HAP-1 (cell line): ENCODE measurements at places on chromosomes 3 and 15.

DNA sequence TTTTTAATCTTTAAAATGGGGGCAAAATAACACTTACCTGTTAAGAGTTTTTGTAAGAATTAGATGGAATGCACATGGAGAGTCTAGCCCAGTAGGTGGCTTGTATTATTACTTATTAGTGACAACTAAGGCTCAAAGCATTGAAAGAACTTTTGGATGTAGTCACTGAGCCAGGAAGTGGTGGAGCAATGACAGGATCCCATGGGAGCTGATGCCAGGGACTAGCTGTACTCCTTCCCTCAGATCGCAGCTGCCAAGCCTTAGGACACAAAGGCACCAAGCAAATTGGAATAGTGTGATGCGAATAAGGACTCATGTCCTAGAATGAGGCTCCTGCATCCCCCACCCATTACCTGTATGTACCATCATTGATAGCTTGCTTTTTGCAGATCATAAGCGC is 370.4 kb upstream of the RGMA start:
- DNase-seq: no peak

- no peak for DNase-seq
Observed at GRCh38 chr3:181076558-181076957, 87.0 kb upstream of the DNAJC19 start.

GRCh38 chr3:33132019-33132360 is 18.2 kb downstream of the CRTAP start:
- no peak for DNase-seq

DNA sequence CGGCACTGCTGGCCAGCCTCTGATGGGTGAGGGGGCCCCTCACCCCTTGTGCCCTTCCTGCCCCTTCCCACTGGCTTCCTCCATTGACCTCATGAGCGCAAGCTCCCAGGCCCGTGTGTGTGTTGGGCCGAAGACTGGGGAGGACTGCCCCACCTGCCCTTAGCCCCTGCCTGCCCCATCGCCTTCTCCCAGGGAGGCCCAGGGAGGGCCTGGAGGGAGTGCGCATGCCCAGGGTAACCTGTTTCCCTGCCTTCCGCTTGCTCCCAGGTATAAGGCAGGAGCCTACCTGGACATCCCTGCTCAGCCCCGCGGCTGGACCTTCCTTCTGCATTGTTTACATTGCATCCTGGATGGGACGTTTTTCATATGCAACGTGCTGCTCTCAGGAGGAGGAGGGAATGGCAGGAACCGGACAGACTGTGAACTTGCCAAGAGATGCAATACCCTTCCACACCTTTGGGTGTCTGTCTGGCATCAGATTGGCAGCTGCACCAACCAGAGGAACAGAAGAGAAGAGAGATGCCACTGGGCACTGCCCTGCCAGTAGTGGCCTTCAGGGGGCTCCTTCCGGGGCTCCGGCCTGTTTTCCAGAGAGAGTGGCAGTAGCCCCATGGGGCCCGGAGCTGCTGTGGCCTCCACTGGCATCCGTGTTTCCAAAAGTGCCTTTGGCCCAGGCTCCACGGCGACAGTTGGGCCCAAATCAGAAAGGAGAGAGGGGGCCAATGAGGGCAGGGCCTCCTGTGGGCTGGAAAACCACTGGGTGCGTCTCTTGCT is 8.8 kb downstream of the DLL4 start:
- no peak for DNase-seq

GRCh38 chr3:189845069-189845468 is 213.9 kb downstream of the TP63 start:
- no peak for DNase-seq

GRCh38 chr15:50098545-50098944 is 20.5 kb downstream of the ATP8B4 start:
- DNase-seq: no peak

DNA sequence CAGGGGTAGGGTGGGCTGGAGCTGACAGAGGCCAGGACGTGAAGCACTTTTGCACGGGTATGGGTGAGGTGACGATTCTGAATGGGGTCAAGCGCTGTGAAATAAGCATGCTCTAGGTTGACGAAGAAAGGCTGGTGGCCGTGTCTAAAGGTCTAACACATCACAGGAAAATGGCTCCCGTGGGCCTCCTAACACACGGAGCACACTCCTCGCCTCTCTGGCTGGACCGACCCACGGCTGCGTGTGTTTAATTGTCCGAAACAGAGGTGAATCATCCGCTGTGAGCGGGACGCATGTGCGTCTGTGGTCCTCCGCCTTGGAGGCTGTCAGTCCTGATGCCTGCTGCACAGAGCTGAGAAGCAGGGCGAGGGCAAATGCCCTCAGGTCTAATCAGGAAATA is 130.6 kb downstream of the NSMCE3 start:
- DNase-seq: peak; percentile 1

DNA sequence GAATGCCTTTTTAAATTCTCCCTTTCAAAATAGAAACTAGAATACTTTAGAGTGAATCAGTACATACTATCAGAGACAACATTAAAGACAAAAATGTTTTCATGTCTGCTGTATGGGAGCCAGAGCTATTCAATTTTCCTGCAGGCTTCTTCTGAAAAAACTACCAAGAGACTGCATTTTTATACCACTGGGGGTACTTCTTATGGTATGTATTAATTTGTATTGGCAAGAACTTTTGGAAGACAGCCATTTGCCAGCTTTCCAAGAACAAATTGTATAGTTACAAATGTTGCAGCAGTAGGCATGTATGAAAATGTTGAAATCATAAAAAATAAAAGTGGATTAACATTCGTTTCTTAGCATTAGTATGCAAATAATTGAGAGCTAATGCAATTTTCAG is 1010.0 kb upstream of the CADM2 start:
- no peak for DNase-seq

GRCh38 chr3:120566243-120566975 is 29.7 kb upstream of the NDUFB4 start:
- DNase-seq: no peak

DNA sequence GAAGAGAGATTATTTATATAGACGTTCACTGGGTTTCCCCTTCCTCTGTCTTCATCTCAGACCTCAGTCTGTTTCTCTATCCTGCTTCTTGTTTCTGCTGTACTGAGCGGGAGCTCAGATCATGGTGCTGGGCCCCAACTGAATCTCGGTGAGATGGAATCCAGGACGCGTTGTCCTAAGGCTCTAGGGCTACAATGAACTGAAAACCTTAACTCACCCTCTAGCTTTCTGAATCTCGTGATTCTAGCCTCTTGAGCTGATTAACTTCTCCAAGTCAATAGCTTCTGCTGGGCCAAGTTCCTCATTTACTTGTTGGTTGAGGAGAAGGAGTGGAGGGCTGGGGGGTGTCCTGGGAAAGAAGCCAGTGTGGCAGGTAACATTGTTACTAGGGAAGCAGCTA is 32.7 kb upstream of the MAP3K13 start:
- DNase-seq: no peak

DNA sequence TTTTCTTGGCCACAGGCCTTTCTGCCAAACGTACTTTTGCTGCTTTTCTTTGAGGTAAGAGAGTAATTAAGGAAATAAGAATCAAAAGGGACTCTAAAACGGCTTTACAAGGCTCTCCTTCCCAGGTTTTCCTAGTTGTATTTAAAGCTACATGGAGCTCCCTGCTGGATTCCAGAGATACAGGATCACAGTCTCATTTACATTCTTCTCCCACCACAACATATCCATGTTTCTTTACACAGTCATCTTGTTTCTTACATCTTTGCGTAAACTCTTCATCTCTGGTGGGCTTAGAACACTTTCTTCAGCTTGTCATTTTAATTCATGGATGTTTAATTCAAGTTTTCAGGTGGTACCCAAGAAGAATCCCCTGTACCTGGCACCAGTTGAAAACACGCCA is 117.6 kb upstream of the BFSP2 start:
- no peak for DNase-seq

DNA sequence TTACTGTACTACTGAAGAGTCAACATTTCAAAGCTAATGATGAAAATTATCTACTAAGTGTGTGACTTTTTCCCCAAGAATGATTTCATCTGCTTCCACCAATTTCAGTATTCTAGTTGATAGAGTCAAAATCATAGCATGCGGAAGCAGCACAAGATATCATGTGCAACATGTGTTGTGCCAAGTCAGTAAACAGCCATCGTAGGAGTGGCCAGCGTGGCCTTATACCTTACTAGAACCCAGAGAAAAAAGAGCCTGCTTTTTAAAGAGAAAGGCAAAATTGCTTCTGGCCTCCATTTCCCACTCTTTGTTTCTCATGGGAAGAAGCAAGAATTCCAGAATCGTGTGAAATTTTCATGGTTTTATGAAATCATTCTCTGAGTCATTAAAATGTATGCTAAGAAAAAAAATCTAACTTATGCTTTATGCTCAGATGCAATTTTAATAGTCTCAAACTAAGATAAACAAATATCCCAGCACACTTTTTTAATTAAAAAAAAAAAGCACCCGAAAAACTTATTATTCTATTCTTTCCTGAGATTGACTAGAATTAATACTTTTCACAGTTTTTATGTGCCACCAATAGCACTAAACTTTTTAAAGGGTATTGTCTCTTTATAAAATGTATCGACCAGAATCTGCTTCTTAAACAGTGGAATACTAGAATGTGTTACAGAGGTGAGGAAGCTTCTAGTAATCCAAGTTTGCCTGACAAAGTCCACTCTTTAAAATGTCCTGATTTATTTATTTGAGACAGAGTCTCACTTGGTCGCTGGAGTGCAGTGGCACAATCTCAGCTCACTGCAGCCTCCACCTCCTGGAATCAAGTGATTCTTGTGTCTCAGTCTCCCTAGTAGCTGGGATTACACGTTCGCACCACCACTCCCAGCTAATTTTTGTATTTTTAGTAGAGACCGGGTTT is 87.3 kb downstream of the MBNL1 start:
- DNase-seq: no peak

- no peak for DNase-seq
Observed at GRCh38 chr15:81296186-81296585, 27.8 kb downstream of the STARD5 start.

GRCh38 chr15:47669221-47669620 is 48.1 kb upstream of the SEMA6D start:
- no peak for DNase-seq

- no peak for DNase-seq
Observed at GRCh38 chr3:197219619-197220018, 78.8 kb downstream of the DLG1 start.

DNA sequence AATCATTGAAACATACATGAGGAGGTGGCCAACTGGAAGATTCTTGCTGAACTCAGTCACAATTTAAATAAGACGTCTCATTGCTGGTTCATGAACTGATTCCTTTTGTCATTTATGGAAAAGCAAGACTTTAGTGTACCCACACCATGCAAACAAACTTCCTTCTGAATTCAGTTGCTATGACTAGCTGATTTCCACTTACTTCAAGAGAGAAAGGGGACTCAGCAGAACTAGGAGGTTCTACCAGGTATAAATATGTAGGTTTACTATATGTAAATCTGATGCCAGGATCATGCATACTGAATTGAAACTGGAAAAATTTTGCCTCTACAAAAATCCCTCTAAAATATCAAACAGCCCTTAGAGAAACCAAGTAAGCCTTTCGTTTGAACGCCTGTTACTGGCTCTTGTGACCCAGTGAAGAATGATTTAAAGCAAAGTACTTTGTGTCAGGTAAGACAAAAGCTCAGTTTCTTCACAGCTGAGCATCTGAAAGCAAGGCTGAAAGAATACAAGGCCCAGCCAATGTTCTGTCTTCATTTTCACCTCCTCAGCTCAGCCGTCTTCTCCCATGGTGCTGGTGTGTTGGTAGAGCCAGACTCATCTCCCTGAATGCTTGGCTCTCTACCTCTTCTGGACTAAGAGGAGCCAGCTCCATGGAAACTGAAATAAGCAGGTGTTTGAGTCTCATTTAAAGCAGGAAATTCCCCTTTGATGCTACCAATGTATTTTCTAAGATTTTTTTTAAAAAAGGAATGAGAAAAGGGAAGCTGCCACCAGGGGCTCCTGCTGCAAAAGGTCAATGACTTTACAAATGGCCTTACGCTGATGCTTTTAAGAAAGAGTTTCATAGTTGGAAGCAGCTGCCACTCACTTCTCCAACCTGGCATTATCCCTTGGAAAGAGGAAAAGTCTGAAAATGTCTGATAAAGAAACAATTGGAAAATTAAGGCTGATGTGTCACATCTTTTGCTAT is 301.6 kb downstream of the EFHB start:
- no peak for DNase-seq

DNA sequence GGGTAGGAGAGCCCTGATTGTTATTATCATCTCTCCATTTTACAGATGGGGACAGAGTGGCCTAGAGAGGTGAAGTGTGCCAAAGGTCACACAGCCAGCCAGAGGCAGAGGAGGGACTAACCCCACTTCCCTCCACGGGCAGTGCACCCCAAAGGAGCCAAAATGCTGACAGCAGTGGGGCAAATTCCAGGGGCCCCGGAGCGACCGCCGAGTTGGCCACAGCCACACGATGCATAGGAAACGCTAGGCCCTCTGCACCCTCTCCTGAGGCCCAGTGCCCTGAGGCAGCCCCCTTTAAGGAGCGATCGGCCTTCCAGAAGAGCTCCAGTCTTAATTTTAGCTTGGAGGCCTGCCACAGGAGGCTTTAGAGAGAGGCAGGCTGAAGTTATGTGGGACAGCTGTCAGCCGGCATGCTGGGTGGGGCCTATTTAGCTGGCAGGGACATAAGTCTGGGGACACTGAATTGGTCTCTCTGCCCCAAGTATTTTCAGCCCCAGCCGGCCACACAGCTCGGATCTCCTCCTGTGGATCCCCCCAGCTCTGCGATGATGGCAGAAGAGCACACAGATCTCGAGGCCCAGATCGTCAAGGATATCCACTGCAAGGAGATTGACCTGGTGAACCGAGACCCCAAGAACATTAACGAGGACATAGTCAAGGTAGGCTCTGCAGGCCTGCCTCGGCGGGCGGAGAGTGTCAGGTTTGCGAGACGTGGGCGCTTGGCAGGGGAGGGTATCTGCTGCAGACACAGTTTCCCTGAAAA is at the start of gene CAV3:
Gene CAV3, plus strand, starts transcription at position 471 of the 763 bp plus-strand sequence. Its CDS starts 75 bp downstream, at position 546.
- DNase-seq: no peak

GRCh38 chr3:61451841-61452240 is 109.5 kb upstream of the PTPRG start:
- no peak for DNase-seq

DNA sequence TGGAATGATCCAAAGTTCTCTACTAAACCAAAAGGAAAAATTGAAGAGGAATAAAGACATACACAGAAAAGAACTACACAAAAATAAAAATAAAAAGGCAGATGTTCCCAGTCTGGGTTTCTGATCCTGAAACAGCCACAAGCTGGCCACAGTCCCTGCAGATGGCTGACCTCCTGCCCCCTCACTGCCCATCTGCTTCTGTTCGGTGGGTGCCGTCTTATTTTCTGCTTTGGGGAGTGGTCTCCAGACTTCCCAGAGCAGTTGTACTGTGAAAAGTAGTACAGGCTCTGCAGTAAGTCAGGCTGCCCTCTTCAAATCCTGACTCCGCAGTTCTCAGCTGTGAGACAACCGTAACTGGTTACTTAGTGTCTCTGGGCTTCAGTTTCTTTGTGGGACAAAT is 94.5 kb downstream of the ARNT2 start:
- DNase-seq: no peak

- DNase-seq: no peak
Observed at GRCh38 chr3:5301651-5302297, 114.3 kb downstream of the EDEM1 start.

DNA sequence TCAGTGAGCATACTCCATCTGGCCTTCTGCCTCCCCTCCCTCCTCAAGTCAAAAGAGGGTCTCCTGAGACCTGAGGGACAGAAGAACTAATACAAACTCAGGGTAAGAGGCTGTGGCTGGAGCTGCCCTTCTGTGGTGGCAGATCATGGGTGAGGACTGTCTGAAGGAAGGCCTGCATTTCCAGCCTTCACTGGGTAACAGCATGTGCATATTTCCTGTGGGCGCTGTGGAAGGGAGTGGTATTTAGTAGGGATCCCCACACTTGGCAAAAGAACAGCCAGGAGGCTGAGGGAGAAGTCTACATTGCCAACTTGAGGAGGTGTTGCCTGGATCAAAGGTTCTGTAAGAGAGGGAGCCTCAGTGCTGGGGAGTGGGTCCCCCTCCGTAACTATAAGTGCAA is 10.1 kb upstream of the ESYT3 start:
- DNase-seq: no peak
